ENCODE measurements at places on chromosomes 12 and 14.

DNA sequence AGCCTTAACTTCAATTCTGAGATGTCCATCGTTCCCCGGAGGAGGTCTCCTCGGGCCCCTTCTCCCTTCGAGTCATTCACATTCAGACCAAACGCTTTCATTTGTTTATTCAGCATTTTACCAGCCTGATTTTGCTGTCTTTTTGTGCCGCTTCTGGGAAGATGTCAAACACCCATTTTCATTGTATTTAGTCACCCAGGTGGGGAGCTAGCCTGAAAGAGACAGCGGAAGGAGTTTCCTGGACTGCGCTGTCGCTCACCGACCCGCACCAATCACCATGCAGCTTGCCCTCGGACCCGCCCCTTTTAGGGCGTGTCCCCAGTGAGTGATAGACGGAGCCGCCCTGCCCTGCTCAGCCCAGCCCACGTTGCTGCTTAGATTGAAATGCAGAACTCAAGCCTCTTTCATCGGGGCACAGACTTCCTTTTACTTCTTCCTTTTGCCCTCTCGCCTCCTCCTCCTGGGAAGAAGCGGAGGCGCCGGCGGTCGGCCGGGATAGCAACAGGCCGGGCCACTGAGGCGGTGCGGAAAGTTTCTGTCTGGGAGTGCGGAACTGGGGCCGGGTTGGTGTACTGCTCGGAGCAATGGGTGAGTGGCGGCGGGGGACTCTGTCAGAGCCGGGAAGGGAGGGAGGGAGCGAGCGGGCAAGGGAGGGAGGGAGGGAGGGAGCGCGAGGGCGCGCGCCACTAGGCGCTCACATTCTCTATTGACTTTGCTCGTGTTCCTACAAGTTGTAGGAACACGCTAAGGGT is at the start of gene PAX9:
TSS of gene PAX9 (plus strand) at position 355 of the 752 bp plus-strand sequence. CDS start at position 585, 230 bp downstream.
- DNase-seq: no peak

DNA sequence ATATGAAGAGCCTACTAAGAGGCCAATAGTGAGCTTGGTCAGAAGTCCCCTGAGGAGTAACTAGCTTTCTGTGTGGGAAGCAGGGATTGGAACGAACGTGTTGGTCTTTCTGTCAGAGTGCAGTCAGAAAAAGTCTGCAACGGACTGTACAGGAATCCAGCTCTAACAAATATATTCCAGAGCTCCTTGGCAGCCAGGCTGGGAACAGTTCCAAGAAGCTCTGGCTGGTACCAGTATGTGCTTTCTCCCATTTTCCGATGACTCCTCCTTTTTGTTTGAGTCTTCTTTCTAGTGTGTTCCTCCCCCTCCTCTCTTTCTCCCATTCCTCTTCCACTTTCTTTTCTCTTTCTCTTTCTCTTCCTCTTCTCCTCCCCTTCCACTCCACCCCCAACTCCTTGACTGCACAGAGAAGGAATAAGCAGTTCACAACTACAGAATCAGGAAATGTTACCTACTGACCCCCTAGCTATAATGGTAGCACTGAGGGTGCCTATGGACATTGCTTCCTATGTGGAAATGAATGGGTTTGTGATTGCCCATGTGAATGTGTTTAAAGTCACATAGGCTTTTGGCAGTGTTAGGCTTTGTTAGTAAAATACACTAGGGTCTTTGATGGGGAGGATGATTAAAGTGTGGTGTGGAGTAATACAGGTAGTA is 59.9 kb downstream of the TTLL5 start:
- no peak for DNase-seq

- no peak for DNase-seq
Observed at GRCh38 chr14:61106959-61107641, 126.1 kb downstream of the SLC38A6 start.

DNA sequence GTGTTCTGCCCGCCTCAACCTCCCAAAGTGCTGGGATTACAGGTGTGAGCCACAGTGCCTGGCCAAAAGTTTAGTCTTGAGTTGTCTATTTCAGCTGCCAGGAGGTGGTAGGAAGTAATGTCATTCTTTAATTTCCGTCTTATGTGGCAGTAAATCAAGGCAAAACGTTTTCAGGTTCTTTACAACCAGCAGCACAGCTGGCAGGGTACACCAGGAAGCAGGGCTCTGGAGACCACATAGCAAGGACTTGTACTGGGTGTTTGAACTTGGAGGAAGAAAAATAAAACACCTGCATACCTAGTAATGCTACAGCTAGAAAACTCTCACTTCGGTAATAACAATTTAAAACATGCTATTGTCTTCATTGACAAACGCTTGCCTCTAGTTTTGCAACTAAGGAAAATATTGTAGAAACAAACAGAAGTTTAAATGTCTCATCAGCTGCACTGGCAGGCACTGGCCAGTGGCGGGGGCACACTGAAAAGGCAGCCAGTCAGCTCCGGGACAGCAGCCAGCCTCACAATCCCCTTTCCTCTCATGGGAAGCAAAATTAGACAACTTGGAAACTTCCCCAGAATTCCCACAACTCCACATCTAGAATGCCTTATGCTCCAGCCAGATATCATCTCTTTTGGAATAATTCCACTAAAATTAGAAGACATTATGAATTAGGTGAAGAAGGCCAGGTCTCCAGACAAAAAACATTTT is 72.2 kb downstream of the CLIP1 start:
- no peak for DNase-seq

DNA sequence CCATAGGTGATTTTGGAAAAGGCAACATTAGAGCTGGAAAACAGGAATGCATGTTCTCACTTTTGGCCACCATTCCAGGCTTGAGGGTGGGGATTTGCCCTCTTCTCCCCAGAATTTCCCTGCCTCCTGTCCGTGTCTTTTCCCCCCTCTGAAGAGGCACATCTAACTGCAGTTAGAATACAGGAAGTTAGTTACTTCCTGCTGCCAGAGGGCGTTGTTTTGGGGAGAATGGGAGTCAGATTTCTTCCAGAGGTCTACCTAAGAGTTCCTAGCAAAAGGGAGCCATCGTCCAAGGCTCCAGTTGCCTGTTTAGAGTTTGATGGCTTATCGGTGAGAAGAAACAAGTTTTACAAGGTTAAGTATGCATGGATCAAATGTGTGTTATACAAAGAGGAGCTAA is 112.8 kb upstream of the IGF1 start:
- DNase-seq: no peak

Data from stimulated activated CD4-positive, alpha-beta T cell treated with anti-CD3 and anti-CD28 coated beads, Interleukin-15, amount 100 ng/mL, for 1 hour (primary cell).